ENCODE measurements at places on chromosomes 3 and 15.

GRCh38 chr3:181009225-181009624 lies 19.7 kb upstream of the DNAJC19 start:
- DNase-seq, result no peak

GRCh38 chr15:85932391-85932790 lies 137.7 kb upstream of the KLHL25 start:
- DNase-seq, result no peak

- DNase-seq, result no peak
Measured at GRCh38 chr15:62903437-62903836, 139.1 kb upstream of the TPM1 start.

DNA sequence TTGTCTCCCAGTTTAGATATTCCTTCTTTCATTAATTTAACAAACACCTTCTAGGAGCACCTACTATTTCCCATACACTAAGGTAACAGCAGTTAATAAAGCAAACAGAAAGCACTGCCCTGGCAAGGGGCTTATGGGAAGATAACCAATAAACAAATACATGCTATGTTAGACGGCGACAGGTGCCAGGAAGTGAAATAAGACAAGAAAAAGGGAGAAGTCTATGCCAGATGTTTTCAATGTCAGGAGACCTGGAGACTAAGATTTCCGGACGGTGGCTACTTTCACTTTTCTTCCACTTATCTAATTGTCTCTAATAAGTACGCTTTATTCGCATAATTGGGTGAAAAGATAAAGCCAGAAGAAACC lies 32.5 kb upstream of the ZNF445 start:
- DNase-seq, result peak; percentile 57

DNA sequence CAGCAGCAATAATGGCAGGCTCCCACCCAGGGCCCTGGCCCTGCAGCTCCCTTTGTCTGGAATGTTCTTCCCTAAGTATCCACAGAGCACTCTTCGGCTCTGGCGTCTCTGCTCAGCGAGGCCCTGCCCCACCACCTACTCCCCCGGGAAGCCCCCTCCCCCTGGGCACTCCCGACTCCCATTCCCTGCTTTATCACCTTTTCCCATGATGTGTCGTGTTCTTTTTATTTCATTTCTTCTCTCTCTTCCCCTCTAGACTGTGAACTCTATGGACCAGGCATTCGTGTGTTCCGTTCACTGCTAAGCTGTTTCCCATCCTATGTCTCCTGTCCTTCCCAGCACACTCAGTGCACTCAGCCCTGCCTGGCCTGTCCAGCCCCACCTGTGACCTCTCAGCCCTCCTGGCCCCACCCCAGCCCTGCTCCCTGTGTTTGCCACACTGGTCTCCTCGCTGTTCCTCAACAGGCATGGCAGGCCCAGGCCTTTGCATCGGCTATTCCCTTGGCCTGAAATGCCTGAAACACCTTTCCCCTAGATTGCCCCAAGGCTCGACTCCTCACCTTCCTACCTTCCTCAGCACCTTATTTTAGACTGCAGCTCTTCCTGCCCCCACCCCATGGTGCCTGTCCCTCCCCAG lies 107.4 kb downstream of the TPRA1 start:
- DNase-seq, result no peak

DNA sequence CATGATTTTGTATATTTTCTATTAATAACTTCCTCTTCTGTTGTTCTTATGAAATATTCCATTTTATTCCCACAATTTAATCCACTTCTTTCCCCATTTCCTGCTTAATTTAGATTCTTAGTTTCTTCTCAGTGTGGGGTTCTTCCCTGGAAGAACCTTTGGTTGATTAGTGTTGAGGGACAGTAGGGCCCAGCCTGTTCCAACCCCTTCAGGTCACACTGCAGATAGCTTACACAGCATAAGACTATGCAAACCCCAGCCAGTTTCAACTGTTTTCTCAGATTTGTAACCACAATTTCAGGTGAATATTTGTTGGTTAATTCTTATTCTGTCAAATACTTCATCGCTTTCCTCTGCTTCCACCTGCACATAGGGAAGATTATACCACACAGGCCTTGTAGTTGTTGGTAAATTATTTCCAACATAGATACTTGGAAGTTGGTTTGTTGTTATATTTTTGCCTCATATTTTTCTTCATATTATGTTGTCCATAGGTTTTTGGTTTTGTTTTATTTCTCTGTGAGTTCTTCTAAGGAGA lies 34.7 kb downstream of the AADACL2 start:
- DNase-seq, result no peak

- no peak for DNase-seq
Measured at GRCh38 chr3:49173116-49173791, 1.9 kb downstream of the KLHDC8B start.

- peak; percentile 61 for DNase-seq
Measured at GRCh38 chr3:180680097-180680430, 775 bp upstream of the CCDC39 start.

GRCh38 chr15:94670438-94671034 lies 439.2 kb downstream of the MCTP2 start:
- peak; percentile 9 for DNase-seq

- no peak for DNase-seq
Measured at GRCh38 chr3:29705906-29706844, 425.3 kb downstream of the RBMS3 start.

- no peak for DNase-seq
Measured at GRCh38 chr15:99443056-99443756, 122.6 kb upstream of the MEF2A start.

DNA sequence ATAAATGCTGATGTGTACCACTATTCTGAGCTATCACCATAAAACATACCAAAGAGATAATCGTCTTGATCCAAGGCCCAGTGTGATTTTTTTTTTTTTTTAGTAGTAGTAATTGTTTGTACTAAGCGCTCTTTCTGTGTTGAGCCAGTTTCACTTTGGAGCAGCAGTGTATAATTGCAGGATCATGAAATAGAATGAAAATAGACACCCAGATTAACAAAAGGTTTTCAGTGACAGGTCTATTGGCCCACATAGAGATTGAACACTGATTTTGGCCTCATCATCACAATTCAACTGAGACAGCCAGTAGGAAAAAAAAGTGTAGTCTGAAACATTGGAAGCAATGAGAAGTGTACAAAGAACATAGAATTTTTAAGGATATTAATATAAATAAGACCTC lies 749.8 kb downstream of the NAALADL2 start:
- no peak for DNase-seq

DNA sequence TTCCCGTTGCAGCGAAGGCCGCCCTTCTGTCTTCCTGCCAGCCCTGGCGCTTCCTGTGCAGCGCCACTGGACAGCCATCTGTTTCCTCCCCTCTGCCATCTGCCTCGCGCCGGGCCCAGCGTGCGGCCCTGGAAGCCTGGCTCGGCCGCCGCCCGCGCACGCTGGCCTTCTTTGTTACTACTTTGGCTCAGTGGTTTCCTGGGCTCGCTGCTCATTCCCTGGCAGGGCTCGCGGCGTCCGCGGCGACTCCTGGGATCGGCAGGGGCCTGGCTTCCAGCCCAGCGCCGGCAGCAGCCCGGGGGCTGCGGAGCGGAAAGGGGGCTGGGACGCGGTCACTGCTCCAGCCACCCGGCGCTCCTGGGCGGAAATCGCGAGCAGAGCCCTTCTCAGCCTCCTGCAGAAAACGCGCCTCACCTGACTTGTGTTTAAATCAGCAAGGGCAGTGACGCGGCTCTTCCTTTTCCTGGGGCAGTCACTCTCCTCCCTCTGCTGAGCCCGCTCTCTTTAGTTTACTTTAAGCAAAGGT lies 10.0 kb downstream of the CMTM7 start:
- peak; percentile 55 for DNase-seq

GRCh38 chr15:90887037-90887481 lies 2.8 kb downstream of the FES start:
- no peak for DNase-seq

DNA sequence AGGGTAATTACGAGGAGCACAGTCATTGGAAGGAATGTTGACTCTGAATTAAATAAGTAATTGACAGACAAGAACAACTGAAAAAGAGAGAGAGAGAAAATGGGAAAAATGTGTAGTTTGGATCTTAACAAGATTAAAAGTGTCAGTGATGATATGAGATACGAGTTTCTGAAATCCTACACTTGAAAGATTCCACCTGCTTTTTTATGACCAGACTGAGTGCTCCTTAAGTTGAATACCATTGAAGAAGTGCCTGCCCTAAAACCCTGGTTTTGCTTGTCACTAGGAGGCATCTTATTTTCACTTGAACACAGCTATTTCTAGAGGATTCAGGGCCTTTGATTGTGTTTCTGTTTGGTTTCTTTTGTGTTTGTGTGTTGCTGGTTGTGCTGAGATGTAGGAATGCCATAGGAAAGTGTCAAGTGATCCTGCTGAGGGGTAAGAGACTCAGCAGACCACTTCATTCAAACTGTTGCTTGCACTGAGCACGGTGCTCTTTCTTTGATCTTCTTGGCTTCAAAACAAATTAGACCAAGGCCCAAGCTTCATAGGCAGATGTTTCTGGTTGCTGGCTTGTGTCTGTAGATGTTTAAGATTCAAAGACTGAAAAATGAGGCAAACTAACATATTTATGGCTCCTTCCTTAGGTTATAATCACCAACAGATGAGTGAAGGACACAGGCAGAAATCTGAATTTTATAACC lies 17.2 kb upstream of the ABHD10 start:
- no peak for DNase-seq

DNA sequence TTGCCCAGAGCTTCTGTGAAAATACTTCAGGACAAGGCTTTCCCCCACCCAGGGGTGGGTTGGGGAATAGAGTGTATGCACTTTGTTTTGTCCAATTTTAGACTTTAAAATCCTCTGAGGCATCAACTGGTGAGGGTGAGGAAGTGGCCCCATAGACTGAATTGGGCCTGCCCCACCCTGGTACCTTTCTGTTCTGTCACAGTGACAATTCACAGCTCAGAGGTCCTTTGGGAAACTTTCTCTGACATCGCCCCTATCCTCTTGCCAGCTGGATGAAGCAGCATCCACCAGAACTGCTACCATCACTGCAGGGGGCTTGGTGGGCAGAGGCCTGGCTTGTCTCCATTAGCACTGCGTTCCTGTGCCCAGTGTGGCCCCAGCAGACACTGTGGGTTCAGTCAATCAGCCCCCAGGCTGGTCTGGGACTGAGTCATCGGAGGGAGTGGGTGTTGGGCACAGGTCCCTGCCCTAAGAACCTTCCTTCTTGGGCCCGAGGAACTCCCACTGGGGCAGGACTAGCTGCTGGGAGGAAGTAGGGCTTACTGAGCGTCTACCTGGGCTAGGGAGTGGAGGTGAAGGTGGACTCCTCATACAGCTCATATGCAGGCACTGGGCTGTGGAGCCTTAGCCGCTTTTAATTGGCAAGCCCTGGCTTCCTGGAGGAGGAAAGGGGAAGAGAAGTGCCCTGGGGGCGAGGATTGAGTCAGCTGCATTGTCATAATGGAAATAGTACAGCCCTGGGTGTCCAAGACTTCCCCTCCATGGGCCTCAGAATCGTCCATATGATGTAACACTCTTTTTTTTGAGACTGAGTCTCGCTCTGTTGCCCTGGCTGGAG lies 1.5 kb upstream of the PPM1M start:
- DNase-seq, result peak; percentile 89

GRCh38 chr15:89138999-89139612 lies 50.9 kb downstream of the ABHD2 start:
- no peak for DNase-seq

GRCh38 chr15:84108728-84109127 lies 126.8 kb upstream of the GOLGA6L4 start:
- no peak for DNase-seq

Data from GM12865 (cell line).